ENCODE measurements at places on chromosomes 11 and 22.

DNA sequence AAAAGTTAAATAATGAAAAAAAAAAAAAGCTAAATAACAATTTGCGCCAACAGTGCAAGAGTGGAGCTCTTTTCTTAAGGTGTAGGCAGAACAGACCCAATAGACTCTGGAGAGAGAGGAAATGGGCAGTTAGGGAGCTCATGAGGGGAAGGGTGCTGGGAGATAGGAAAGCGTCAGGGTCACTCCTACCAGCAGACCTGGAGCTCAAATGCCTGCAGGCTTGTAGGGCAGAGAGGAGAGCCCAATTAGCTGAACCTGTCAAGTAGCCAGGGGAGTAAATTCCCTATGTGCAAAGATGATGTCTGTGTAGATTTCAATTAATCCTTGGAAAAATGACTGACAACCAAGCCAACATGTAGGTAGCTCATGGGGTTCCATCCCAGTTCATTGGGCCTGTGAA lies 73.0 kb downstream of the RAB30 start:
- no peak for DNase-seq

DNA sequence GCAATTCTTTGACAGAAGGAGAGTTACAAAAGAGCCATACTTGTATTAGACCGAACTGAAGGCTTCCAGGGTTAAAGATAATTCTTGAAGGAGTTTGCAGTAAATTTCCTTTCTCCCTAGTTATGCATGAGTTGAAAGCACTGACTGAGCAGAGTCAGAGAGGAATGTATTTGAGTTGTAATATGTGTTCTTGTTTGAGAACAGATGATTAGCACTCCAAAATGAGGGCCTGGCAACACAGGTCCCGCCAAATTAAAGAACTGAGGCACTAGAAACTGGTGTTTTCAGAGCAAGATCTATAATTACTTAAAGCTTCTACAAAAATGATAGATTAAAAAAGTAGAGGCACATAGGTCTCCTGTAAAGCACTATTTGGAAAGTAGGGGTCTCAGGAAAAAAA lies 970.4 kb downstream of the OPCML start:
- DNase-seq, result no peak

DNA sequence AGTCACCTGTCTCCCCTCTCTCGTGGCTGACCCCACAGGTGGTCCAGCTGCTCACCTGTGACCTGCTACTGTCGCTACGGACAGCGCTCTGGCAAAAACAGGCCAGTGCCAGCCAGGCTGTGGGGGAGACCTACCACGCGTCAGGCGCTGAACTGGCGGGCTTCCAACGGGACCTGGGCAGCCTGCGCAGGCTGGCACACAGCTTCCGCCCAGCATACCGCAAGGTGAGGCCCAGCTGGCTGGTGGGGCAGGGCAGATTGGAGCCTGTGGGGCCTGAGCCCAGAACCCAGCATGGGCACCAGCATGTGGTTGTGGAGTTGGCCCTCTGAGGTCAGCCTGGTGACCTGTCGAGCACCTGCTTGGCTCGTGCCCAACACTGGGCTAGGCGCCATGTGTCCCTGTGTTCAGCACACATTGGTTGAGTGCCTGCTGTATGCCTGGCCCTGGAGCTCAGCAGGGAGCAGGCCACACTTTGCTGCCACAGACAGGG lies 11.9 kb downstream of the SHISA8 start:
- no peak for DNase-seq

- no peak for DNase-seq
These were observed 60.0 kb downstream of the GLYATL1 start for GRCh38 chr11:58999291-58999680.

- DNase-seq, result no peak
These were observed 4.7 kb upstream of the SLC35C1 start for GRCh38 chr11:45800261-45800660.

DNA sequence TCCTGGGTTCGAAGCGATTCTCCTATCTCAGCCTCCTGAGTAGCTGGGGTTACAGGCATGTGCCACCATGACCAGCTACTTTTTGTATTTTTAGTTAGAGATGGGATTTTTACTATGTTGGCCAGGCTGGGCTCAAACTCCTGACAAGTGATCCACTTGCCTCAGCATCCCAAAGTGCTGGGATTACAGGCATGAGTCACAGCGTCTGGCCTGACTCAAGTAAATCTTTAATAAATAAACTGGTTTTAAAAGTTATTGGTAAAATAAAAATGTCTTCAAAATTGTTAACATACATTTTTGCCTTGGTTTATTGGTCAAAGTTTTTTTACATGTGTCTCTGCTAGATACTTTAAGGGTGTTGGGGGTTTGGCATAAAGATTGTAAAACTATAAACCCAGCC lies 7.3 kb upstream of the PES1 start:
- DNase-seq, result no peak

DNA sequence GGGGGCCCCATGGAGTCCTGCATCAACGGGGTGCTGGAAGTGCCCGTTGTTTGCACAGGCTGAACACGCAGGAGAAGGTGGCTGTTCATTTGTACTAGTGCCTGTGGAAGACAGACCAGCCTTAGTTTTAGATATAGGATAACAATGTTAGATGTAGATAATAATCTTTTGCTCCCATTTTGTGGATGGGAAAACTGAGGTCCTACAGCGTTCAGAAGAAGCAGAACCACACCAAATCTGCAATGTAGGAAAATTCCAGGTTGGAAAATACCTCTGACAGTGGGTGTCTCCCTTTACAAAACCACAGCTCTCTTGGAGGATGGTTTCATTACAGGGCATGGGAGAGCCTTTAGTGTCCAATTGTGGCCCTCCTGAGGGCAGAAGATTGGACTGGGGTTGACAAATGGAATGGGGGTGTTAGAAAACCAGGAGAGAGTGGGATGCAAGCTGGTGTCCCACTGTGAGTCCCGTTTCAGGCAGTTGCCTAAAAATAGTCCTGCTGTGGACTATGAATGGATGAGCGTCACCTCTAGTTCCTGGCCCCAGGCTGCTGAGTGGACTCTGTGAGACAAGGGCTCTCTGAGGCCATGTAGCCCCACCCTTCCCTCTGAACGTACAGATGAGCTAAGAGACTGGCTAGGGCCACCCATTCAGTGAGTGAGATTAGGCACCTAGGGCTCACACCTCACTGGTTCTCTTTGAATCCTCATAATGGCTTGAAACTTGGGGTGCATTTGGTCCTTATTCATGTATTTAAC lies 508.8 kb downstream of the MN1 start:
- DNase-seq, result no peak

GRCh38 chr22:21832291-21833290 lies 34.9 kb downstream of the MAPK1 start:
- no peak for DNase-seq

- no peak for DNase-seq
These were observed 221.2 kb downstream of the TRPC6 start for GRCh38 chr11:101362643-101363042.

DNA sequence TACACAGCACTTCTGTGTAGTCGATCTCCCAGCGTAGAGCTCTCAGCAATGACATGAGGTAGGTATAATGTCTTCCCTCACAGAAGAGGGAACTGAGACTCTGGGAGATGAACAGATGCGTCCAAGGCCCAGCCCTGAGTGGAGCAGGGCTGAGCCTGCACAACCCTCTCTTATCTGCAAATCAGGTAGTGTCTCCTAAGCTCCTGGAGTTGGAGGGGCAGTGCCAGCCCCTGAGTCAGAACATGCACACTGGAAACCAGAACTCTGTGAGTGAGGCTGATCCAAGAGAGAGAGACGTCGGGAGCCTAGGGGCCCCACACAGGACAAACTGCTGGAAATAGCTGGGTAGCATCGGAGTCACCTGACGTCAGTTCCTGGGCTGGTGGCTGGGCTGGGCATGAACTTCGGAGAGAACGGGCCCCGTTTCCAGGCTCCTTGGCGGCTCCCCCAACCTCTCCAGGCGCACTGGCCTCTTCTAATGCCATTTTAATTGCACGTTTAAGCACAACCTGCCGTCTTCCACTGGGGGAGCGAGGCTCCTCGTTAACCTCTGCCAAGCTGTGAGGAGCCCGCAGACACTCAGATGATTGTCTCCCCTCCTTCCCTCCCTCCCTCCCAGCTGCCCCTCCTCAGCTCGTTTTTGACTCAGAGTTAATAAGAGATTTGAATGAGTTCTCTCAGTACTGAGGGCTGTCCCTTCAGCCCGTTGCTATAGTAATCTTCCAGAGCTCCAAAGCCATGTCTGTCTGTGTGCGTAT lies 191.2 kb upstream of the TBCEL start:
- no peak for DNase-seq

- no peak for DNase-seq
These were observed 47.8 kb upstream of the ALX4 start for GRCh38 chr11:44357711-44358110.

GRCh38 chr11:15967166-15967565 lies 389.2 kb downstream of the SOX6 start:
- no peak for DNase-seq

DNA sequence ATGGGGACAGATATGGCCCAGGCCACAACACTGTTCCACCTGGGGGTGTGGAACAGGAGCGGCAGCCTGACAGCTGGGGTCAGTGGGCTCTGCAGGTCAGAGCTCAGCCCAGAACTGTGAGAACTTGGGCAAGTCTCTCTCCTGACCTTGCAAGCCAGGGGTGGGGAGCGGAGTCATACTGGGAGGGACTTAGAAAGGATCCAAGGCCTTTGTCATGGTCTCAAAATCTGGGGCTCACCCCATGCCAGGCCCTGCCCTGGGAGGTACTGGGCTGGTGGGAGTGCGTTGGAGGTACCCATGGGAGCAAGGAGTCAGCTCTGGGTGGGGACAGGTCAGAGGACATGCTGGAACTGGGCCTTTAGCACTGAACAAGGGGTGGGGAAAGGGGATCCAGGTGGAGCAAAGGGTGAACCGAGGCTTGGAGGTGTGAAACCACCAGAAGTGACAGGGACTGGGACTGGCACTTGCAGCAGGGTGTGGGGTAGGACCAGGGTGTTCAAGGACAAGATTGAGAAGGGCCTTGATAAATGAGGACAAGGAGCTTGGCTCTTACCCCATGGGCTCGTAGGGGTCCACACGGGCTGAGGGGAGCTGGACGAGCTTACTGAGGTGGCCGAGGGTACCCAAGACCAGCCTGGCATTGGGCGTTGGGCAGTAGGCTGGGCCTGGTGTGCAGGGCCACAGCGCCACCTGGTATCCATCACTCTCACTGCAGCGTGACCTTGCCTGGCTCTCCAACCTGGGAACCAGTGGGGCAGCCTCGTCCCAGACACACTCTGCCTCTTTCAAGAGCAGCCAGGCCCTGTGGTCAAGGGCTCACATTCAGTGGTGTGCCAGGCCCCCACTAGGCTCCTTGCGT lies 7.4 kb upstream of the PMM1 start:
- peak; percentile 3 for DNase-seq

GRCh38 chr11:18657673-18658072 lies 23.5 kb upstream of the SPTY2D1 start:
- no peak for DNase-seq

- no peak for DNase-seq
These were observed 30.3 kb upstream of the NECTIN1 start for GRCh38 chr11:119759324-119759723.

GRCh38 chr11:63813563-63814382 lies 517 bp downstream of the SPINDOC start:
- no peak for DNase-seq

DNA sequence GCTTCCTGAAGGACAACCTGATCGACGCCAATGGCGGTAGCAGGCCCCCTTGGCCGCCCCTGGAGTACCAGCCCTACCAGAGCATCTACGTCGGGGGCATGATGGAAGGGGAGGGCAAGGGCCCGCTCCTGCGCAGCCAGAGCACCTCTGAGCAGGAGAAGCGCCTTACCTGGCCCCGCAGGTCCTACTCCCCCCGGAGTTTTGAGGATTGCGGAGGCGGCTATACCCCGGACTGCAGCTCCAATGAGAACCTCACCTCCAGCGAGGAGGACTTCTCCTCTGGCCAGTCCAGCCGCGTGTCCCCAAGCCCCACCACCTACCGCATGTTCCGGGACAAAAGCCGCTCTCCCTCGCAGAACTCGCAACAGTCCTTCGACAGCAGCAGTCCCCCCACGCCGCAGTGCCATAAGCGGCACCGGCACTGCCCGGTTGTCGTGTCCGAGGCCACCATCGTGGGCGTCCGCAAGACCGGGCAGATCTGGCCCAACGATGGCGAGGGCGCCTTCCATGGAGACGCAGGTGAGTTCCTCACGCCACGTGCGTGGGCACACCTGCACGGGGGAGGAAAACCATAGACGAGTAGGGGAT lies 1.5 kb downstream of the BCR start:
- no peak for DNase-seq

- DNase-seq, result no peak
These were observed 69.3 kb downstream of the FAM168A start for GRCh38 chr11:73528483-73529203.

DNA sequence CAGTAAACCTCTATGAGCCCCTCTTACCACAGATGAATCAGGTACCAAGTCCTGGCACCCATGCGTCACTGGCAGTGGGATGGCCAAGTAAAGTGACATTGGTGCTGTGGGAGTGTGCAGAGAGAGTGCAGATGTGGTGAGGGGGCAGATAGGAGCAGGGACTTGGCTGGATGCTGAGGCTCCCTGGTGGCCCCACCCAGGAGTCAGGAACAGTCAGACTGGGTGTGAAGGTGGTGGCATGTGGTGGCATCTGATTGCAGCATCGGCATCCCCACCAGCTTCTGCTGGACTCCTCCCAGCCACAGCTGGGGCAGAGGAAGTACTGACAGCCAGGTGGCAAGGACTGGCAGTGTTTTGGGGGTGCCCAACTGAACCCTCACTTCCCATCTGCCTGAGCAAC lies 11.4 kb downstream of the DGAT2 start:
- DNase-seq, result no peak

DNA sequence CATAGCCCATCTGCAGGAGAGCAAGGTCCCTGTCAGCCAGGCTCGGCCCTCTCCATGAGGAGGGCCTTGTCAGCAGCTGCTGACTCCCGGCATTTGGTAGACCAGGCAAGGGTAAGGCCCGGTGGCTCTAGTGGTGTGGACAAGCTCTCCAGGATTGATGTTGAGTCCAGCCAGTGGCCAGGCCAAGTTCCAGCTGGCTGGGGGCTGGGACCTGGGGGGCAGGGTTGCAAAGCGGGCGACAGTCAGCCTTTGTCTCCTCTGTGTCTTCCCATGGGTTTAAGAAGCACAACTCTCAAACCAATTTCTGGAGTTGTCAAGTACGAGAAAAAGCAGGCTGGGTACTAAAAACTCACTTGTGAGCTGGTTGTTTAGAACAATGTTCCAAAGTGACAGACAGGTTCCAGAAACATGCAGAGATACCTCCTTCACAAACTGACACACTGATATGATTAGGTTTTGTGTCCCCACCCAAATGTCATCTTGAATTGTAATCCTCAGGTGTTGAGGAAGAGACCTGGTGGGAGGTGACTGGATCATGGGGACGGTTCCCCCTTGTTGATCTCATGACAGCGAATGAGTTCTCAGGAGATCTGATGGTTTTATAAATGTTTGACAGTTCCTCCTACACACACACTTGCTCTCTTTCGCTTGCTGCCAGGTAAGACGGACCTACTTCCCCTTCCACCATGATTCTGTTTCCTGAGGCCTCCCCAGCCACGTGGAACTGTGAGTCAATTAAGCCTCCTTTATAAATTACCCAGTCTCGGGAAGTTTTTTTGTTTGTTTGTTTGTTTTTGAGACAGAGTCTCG lies 52.3 kb upstream of the SERPIND1 start:
- DNase-seq, result no peak

GRCh38 chr11:9717719-9718118 lies 53.8 kb downstream of the SWAP70 start:
- no peak for DNase-seq

- no peak for DNase-seq
These were observed 1564.8 kb upstream of the TENM4 start for GRCh38 chr11:81005595-81005994.

All from activated naive CD4-positive, alpha-beta T cell (primary cell).